ENCODE measurements at places on chromosomes 7 and 10.

GRCh38 chr10:21530641-21531040 lies 3.4 kb upstream of the MLLT10 start:
- no peak for DNase-seq

- DNase-seq: no peak
These were observed 60.8 kb upstream of the CELF2 start for GRCh38 chr10:10956681-10957542.

- no peak for DNase-seq
These were observed 3.9 kb downstream of the LMBR1 start for GRCh38 chr7:156889089-156889488.

- DNase-seq: no peak
These were observed 98.1 kb downstream of the TCF7L2 start for GRCh38 chr10:113047963-113048781.

DNA sequence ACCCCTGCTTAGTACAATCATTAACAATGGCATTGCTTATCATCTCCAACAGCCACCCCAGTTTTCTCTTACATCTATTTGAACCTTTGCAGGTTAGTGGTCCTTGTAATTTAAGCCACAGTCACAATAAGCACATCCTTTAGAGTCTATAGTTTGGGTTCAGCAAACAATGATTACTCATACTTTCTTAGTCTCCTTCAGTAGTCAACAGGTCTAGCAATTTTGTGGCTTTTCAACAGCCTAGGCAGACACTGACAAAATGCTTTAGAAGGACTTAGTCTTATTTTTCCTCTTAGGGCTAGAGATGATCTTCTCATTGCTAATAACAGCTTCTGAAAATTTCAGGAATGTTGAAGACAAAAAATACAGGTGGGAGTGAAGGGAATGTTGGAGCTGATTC lies 32.3 kb upstream of the FAM204A start:
- no peak for DNase-seq

- DNase-seq: no peak
These were observed 328.2 kb downstream of the TNS3 start for GRCh38 chr7:47253650-47254080.

Measured in vagina (tissue), 2 donors.